ENCODE measurements at places on chromosomes 12 and 14. TPM values are rescaled to one million over a fixed set of nuclear protein-coding genes. Genes with fewer than 3 reads are reported as not detected.
A peak's percentile ranks its signal among the peaks of the same experiment; 100 is the strongest.

DNA sequence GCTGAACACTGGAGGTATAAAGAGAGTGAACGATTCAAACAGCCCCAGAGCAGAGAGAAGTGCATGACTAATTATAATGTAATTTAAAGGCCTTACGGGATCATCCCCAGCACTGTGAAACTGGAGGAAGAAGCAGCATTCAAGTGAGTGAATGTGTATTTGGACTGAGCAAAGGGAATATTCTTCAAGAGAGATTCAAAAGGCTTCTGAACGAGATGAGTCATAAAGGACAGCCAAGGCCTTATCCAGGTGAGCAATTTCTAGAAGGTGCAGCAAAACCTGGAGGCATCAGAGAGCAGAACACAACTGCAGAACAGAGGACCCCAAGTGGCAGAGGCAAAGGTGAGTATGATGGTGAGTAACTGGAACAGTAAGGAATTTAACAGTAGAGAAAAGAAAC lies 127.2 kb downstream of the BCAT1 start:
- no peak for DNase-seq
- H3K27me3 ChIP-seq = no peaks in the 10 kb centered on the region
- H3K36me3 ChIP-seq = no peaks in the 10 kb centered on the region
- no peaks in the 10 kb centered on the region for H3K4me1 ChIP-seq
- H3K4me3 ChIP-seq = no peak overlapping the region

DNA sequence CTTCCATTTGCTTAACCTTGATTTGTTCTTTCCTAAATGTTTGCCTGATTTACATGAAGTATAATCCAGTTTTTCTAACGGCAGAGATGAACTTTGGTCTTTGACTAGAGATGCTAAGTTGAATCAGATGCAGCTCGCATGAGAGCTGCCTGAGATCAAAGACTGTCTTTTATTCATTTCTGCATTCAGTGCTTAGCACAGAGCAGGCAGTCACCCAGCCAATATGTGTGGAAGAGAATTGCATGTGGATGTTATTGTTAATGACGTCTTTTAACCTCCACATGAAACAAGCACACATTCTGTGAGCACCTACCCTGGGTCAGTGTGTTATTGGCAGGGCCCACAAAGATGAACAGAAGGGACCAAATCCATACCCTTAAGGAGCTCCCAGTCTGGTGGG lies 99.2 kb downstream of the SLC5A8 start:
- no peak for DNase-seq
- H3K27me3 ChIP-seq = no peaks in the 10 kb centered on the region
- no peak overlapping the region for H3K4me3 ChIP-seq
- H3K36me3 ChIP-seq = no peaks in the 10 kb centered on the region

GRCh38 chr12:13085968-13086686 lies 17.3 kb downstream of the GSG1 start:
- H3K4me3 ChIP-seq = no peak overlapping the region
- no peak overlapping the region for H3K27ac ChIP-seq
- no peaks in the 10 kb centered on the region for H3K36me3 ChIP-seq

Gene IL31
- total RNA-seq = not detected

- H3K4me3 ChIP-seq = no peak overlapping the region
- H3K27ac ChIP-seq = no peak overlapping the region
- no peaks in the 10 kb centered on the region for H3K4me1 ChIP-seq
- peak; percentile 88 for DNase-seq
These were observed 299.6 kb downstream of the PCNX1 start for GRCh38 chr14:71206766-71207371.

Gene UNC79
- total RNA-seq = 0.21 TPM

Gene HEBP1
- total RNA-seq = 55.8 TPM

Gene APOF
- not detected for total RNA-seq

GRCh38 chr12:29282031-29282816 lies 98.7 kb downstream of the ERGIC2 start:
- no peak overlapping the region for H3K4me3 ChIP-seq
- no peaks in the 10 kb centered on the region for H3K27me3 ChIP-seq
- no peaks in the 10 kb centered on the region for H3K36me3 ChIP-seq
- no peak for DNase-seq
- no peaks in the 10 kb centered on the region for H3K4me1 ChIP-seq

GRCh38 chr12:65570451-65571130 lies 253.7 kb upstream of the HMGA2 start:
- no peaks in the 10 kb centered on the region for H3K36me3 ChIP-seq
- H3K27ac ChIP-seq = no peak overlapping the region
- H3K4me3 ChIP-seq = no peak overlapping the region
- H3K4me1 ChIP-seq = peaks cover 3% of the 10 kb centered on the region
- no peak for DNase-seq

DNA sequence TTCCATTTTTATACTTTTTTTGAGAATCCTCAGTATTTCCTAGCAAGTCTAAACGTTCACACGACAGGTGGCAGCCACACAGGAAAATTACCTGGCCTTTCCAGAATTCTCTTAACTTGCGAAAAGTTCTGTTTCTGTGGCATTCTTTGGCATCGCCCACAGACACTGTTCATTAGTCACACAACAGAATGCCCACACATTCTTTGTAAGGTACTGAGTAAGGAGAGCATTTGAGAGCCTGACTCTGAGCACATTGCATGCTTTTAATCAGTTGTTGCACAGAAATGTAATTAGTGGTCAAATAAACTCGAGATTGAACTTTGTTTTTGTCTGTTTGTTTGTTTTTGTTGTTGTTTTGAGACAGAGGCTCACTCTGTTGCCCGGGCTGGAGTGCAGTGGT lies 52.4 kb downstream of the LMNTD1 start:
- H3K4me3 ChIP-seq = no peak overlapping the region
- H3K27ac ChIP-seq = no peak overlapping the region
- H3K27me3 ChIP-seq = no peaks in the 10 kb centered on the region
- no peaks in the 10 kb centered on the region for H3K4me1 ChIP-seq
- H3K36me3 ChIP-seq = no peaks in the 10 kb centered on the region

DNA sequence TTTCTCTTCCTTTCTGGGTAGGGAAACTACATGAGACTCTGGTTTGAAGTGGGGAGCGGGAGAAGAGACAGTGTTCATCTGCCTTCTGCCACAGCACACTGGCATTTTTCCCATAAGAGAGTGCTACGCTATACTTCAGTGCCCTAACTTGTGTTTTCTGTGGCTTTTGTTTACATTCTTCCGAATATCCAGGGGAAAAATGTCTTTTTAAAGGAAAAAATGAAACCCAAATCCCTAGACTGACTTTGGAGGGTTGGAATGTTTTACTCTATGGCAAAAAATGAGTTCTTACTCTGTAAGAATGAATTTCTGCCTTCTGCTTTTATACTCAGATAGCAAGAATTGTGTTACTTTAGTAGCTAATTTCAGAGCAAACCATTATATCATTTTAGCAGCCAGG lies 88.1 kb upstream of the TMEM263 start:
- H3K36me3 ChIP-seq = peaks cover 3% of the 10 kb centered on the region
- H3K27ac ChIP-seq = no peak overlapping the region
- H3K4me3 ChIP-seq = no peak overlapping the region
- no peaks in the 10 kb centered on the region for H3K4me1 ChIP-seq

DNA sequence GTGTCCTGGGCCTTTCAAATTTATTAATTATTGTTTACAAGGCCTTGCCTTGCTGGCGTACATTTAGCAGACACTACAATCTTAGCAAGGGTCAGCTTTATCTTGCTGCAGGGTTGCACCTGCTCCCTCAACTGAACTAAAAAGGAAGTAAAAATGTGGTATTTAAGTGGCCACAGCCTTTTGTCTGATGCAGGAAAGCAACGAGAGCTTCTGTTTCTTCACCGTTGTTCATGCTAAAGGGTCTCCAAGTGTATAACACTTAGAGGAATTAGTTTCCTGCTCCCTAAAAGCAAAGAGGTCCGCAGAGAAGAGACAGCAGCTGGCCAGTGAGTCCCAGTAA lies 62.8 kb upstream of the EGLN3 start:
- H3K27ac ChIP-seq = no peak overlapping the region
- DNase-seq = no peak
- no peak overlapping the region for H3K4me3 ChIP-seq
- no peaks in the 10 kb centered on the region for H3K4me1 ChIP-seq
- H3K36me3 ChIP-seq = no peaks in the 10 kb centered on the region
- H3K27me3 ChIP-seq = no peaks in the 10 kb centered on the region

- H3K27ac ChIP-seq = peak overlapping the region; percentile 87
- no peaks in the 10 kb centered on the region for H3K27me3 ChIP-seq
- no peak overlapping the region for H3K4me3 ChIP-seq
- peaks cover 2% of the 10 kb centered on the region for H3K36me3 ChIP-seq
- peak; percentile 87 for DNase-seq
These were observed 31.1 kb downstream of the SSH1 start for GRCh38 chr12:108826101-108826806.

DNA sequence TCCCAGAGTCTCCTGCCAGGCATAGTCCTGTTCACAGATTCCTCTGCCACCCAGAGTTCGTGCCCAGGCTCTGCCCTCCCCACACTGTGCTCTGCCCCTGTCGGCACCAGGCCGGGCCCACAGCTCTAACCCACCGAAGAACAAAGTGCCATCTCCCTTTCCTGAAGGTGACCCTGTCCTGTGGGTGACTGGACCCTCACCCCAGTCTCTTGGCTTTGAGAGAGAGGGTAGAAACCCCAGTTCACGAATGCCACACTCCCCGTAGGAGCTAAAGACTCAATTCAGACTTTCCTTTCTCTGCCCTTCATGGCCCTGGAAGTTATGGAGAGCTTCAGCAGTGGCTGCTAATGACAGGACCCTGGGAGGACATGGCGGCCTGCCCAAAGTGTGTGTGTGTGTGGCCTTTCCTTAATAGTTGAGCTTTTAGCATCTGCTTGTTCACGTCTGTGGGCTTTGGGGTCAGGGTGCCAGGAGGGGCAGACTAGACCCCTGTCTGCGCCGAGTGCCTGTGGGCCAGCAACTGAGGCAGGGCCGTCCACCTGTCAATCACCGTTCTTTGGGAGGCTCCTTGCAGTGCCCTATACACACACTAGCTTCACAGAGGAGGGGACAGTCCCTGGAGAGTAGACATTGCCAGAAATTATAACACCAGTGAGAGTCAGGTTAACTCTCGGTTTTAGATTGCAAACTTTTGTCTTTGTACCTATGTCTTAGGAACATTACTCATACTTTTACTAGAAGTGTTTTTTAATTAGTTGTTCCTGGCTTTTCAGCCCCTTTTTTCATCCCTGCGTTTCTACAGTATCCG lies 84.6 kb upstream of the DYNC1H1 start:
- no peak overlapping the region for H3K27ac ChIP-seq
- H3K4me3 ChIP-seq = no peak overlapping the region
- no peaks in the 10 kb centered on the region for H3K27me3 ChIP-seq
- peak; percentile 33 for DNase-seq
- H3K4me1 ChIP-seq = no peaks in the 10 kb centered on the region
- peaks cover 6% of the 10 kb centered on the region for H3K36me3 ChIP-seq

DNA sequence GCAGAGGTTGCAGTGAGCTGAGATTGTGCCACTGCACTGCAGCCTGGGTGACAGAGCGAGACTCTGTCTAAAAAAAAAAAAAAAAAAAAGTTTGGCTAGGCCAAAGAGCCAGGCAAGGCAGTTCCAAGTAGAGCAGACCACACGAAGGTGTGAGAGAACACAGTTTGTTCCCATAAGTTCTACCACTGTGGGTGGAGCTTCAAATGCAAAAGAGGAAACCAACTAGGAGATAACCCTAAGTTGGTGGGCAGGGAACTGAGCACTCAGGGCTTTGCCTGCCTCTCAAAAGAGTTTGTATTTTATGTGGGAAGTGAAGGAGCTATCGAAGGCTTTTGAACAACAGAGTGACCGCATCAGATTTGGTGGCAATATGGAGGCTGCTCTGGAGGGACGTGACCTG lies 15.1 kb downstream of the SOCS2 start:
- H3K4me3 ChIP-seq = no peak overlapping the region
- H3K27me3 ChIP-seq = no peaks in the 10 kb centered on the region

DNA sequence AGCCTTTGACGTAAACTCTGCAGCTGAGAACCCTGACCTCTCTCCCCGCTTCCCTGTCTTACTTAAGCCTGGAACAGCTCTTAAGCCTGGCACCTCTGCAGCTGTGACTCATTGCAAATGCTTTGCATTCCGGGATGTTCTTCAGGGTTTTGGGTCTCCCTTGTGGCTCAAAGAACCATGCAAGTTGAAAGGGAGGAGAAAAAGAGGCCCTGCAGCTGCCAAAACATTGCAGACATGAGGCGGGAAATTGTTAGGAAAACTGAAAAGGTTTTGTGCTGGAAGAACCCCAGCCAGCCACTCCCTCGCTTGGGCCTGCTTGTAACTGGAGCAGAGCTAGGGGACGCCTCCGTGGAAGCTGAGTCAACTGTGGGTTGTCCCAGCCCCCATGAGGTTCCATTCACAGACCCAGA lies 60.2 kb upstream of the FERMT2 start:
- no peak overlapping the region for H3K27ac ChIP-seq
- peak; percentile 86 for DNase-seq
- no peaks in the 10 kb centered on the region for H3K27me3 ChIP-seq
- H3K4me1 ChIP-seq = no peaks in the 10 kb centered on the region

Gene ACOT2
- total RNA-seq = 36.9 TPM

GRCh38 chr14:75125617-75126016 lies 1.2 kb downstream of the NEK9 start:
- no peak overlapping the region for H3K27ac ChIP-seq
- peaks cover 2% of the 10 kb centered on the region for H3K4me1 ChIP-seq
- DNase-seq = no peak
- no peaks in the 10 kb centered on the region for H3K36me3 ChIP-seq

- H3K36me3 ChIP-seq = peaks cover 9% of the 10 kb centered on the region
- H3K27ac ChIP-seq = no peak overlapping the region
- no peak overlapping the region for H3K4me3 ChIP-seq
- DNase-seq = no peak
- no peaks in the 10 kb centered on the region for H3K4me1 ChIP-seq
- H3K27me3 ChIP-seq = no peaks in the 10 kb centered on the region
These were observed 52.9 kb downstream of the SEL1L start for GRCh38 chr14:81480741-81481140.

Gene NTF3
- 51.6 TPM for total RNA-seq

Gene ART4
- 5.6 TPM for total RNA-seq

Gene C3AR1
- 23.4 TPM for total RNA-seq

Gene SDR9C7
- not detected for total RNA-seq

Gene TSPAN9
- total RNA-seq = 43.5 TPM

Gene SMOC1
- total RNA-seq = 5.6 TPM

Gene SYCP3
- 0.48 TPM for total RNA-seq

DNA sequence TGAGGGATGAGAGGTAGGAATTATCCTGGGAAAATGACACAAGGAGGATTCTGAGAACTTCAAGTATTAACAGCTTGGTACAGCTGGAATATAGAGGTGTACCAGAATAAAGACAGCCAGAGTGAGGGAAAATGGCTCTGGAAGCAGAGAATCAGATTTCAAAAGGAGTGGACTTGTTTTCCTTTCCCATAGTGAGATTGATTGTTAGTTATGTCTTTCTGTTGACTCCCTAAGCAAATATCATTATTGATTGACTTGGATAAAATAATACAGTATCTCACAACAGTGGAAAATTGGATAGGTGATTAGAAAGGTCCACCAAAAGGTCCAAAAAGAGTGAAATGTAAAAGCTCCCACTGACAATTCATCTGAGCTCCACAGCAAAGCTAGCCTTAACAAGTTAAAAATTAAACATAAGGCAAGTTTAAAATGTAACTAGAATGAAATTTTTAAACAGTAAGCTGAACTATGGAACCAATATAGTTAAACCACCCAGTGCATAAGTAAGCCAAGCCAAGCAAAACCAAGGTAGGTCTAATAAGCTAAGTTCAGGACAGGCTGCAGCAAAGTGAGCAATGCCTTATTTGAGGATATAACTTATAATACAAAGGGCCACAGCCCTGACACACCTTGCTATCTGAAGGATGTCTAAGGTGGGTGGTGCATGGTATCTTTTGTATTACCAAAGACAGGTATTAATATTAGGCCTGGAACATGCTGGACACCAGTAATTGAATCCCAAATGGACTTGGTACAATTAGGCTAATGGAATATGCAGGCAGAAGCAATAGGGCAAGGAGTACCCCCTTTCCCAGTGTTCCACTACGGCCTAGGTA lies 21.8 kb downstream of the ENTPD5 start:
- no peaks in the 10 kb centered on the region for H3K4me1 ChIP-seq
- H3K27ac ChIP-seq = no peak overlapping the region
- H3K4me3 ChIP-seq = no peak overlapping the region
- peaks cover 3% of the 10 kb centered on the region for H3K36me3 ChIP-seq
